ENCODE measurements at places on chromosomes 6 and 20.

- DNase-seq: no peak
Observed at GRCh38 chr20:36490191-36490590, 51.1 kb upstream of the MYL9 start.

DNA sequence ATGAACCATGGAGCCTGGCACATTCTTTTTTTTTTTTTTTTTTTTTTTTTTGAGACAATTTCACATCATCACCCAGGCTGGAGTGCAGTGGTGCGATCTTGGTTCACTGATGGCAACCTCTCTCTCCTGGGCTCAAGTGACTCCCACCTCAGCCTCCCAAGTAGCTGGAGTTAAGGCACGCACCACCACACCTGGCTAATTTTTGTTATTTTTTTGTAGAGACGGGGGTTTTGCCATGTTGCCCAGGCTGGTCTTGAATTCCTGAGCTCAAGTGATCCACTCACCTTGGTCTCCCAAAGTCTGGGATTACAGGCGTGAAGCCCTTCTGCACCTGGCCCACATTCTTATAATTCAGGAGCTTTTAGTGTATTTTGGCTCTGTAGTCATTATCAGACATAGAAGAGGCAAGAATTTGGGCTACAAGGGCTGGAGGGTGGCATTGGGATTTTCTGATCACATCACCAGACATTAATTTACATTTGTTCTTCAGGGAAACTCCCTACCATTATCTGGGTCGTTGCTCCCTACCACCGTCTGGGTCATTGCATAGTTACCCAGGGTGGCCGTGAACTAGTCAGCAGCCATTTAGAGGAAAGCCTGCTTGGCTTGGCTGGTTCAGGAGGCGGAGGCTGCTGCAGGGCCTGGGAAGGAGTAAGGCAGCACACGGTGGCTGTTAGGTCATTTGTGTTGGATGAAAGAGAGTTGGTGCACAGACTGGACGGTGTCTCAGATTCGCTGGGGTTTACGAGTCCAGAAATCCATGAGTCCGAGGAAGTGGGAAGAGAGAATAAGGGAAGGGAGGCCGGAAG, 17.6 kb downstream of the ARID1B start:
- no peak for DNase-seq

DNA sequence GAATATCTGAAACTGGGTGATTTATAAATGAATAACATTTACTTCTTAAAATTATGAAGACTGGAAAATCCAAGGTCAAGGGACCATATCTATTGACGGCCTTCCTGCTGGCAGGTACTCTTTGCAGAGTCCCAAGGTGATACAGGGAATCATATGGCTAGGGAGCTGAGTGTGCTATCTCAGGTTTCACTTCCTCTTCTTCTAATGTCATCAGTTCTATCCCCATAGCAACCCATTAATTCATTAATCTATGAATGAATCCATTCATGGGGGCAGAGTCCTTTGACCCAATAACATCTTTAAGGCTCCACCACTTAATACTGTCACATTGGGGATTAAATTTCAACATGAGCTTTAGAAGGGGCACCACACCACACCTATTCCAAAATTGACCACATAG, 772.0 kb downstream of the HACE1 start:
- no peak for DNase-seq

DNA sequence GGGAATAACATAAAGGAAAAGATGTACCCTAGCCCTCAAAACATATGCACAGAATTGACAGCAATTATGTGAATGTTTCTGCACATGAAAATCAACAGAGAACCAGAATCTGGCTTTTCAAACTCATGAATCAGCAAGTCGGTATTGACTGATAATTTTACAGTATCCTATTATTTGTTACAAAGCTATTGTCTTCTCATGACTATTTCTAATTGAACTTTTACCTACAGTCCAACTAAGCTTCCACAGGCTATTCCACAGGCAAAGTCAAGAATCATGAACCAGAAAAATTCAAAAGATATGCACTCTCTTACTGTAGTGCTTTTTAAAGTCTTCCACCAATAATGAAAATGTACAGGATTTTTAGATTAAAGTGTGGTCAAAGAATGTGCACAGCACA, 49.1 kb upstream of the DST start:
- DNase-seq: no peak

DNA sequence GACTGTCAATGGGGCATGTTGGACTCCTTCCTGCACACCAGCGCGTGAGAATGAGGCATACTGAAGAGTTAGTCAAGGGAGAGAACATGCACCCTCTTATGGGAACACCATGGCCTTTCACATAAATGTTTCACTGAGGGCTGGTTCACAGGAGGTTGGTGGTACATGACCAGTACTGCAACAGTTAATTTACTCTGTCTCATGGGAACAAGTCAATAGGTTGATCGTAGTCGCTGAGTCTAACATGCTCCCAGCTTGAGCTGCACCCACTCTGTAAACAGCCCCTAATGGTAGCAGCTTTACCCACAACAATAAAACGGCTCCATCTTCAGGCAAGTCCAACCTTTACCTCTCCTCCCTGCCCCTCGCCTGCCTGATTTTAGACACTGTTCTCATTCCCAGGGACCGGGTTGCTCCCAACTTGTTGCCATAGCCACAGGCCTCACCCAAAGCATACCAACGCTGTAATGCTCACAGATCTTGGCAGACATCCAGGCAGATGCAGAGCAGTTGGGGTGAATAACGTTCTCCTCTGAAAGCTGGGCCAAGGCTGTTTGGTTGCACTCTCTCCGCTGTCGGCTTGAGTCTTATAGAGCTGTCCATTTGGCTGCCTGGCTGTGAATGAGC, 111.3 kb downstream of the LY86 start:
- peak; percentile 44 for DNase-seq

- DNase-seq: no peak
Observed at GRCh38 chr6:143549221-143549948, 37.9 kb upstream of the FUCA2 start.
